Liver (tissue), 10 donors: ENCODE measurements at places on chromosomes 2 and 18. TPM values are rescaled to one million over a fixed set of nuclear protein-coding genes. Genes with fewer than 3 reads are reported as not detected.

WDSUB1 gene
- 2.0 TPM for polyA plus RNA-seq

MDH1B gene
- 0.18 TPM for polyA plus RNA-seq

SPP2 gene
- polyA plus RNA-seq: 86.8 TPM

MARCHF4 gene
- polyA plus RNA-seq: not detected

DNA sequence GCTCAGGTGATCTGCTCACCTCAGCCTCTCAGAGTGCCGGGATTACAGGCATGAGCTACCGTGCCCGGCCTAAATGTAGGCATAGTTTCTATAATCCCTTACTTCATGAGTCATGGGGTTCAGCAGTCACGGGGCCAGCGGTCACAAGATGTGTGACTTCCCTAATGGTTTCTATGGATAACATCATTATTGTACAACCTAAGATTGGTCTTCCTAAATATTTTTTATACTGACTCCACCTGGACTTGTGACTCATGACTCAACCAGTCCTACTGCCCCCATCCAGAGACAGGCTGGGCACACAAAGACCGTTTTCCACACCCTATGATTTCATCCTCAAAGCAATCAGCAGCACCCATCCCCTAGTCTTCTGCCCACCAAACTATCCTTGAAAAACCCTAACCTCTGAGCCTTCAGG lies 15.9 kb downstream of the FAM210A start:
- peaks cover 10% of the 10 kb centered on the region for H3K4me1 ChIP-seq
- no peak overlapping the region for H3K4me3 ChIP-seq
- H3K27ac ChIP-seq: no peak overlapping the region
- DNase-seq: no peak
- no peaks in the 10 kb centered on the region for H3K36me3 ChIP-seq

GRCh38 chr2:29065068-29065811 lies 9.1 kb downstream of the PCARE start:
- no peak for DNase-seq
- no peaks in the 10 kb centered on the region for H3K36me3 ChIP-seq
- H3K4me1 ChIP-seq: no peaks in the 10 kb centered on the region
- H3K27ac ChIP-seq: no peak overlapping the region
- H3K27me3 ChIP-seq: no peaks in the 10 kb centered on the region

DNA sequence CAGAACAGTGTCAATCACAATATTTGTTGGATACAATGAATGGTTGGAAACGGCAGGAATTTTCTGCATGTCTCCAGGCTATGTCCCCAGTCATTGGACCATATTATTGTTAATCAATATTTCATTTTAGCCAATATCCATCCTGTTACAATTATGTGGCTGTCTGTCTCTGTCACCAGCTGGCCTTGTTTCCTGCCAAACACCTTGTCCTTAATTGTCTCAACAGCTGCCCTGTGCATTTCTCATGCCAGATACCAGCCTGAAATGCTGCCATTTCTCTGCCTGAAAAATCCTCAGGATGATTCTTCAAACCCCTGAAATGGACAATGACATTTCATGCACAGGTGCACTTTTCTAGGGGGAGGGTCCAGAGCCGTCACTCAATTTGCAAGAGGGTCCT lies 170.6 kb downstream of the ALPK2 start:
- no peaks in the 10 kb centered on the region for H3K36me3 ChIP-seq
- H3K27ac ChIP-seq: no peak overlapping the region
- H3K4me3 ChIP-seq: no peak overlapping the region
- peaks cover 10% of the 10 kb centered on the region for H3K4me1 ChIP-seq
- DNase-seq: no peak
- H3K27me3 ChIP-seq: no peaks in the 10 kb centered on the region

DNA sequence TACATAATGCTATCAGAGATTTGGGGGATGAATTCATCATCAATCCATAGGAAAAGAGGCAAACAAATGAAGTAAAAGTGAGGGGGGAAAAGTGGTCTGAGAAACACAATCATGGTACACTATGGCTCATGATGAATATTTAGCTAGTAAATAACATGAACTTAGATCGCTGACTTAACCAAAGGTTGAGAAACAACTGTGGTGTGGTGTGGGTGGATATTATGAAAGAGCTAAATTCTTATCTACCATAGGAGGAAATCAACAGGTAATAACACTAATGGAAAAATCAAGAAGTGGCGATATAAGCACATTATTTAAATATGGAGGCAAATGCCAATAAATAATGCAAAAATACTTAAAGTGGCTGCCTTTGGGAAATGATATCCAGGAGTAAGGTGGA lies 12.2 kb upstream of the TPRKB start:
- no peak overlapping the region for H3K4me3 ChIP-seq
- no peaks in the 10 kb centered on the region for H3K4me1 ChIP-seq
- no peaks in the 10 kb centered on the region for H3K27me3 ChIP-seq
- no peak for DNase-seq
- H3K36me3 ChIP-seq: peaks cover 15% of the 10 kb centered on the region

DNA sequence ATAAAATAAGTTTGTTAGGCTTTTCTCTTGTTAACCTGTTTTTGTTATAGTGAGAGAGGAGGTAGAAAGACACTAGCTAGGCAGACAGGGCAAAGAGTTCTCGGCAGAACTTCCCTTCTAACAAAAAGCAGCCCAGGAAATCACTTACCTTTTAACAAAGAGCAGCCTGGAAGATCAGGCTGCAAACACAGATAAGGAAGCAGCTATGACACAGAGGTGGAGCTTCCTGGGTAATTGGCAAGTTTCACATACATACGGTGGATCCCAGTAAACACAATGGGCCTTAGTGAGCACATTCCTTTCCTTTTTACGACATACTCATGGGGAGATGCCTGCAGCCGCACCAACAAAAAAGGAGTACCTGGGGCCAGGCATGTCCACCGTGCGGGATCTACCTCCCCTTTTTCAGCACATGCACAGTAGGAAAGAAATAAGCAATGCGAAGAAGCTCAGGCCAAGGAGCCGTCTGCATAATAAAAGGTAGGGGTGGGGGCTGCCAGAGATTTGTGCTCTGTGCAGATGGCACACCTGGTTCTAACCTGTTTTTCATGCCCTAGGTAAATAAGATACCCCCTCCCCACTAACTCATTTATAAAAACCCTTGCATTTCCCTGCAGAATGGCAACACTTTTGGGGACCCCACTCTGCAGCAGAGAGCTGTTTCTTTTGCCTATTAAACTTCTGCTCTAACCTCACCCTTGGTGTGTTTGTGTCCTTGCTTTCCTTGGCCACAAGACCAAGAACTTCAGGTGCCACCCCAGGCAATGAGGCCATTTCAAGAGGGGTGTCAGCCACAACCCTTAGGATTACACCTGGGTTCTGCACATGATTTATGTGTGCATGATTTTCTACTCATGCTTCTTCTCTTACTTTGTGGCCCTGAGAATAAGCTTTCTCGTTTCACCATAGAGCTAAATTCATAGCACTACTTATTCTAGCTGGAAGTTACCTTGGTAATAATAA lies 26.5 kb downstream of the MDH1 start:
- H3K4me1 ChIP-seq: no peaks in the 10 kb centered on the region
- H3K27me3 ChIP-seq: no peaks in the 10 kb centered on the region
- H3K36me3 ChIP-seq: no peaks in the 10 kb centered on the region
- DNase-seq: no peak
- no peak overlapping the region for H3K27ac ChIP-seq

DNA sequence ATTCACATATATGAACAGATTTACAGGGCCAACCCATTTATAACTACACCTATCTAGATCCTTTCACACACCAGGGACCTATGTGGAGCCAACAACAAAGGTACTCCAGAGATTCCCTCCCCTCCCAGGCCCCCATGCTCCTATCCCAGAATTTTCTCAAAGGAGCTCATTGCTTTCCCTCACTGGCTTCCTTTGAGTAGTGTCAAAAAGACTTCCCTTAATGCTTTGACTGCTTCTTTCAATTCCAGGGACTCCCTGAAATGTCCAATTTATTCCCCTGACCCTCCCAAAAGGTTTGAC lies 46.6 kb downstream of the IKZF2 start:
- H3K27ac ChIP-seq: no peak overlapping the region
- H3K4me1 ChIP-seq: peaks cover 10% of the 10 kb centered on the region
- H3K36me3 ChIP-seq: no peaks in the 10 kb centered on the region

- DNase-seq: no peak
- no peaks in the 10 kb centered on the region for H3K27me3 ChIP-seq
- H3K4me3 ChIP-seq: no peak overlapping the region
- H3K27ac ChIP-seq: no peak overlapping the region
- no peaks in the 10 kb centered on the region for H3K36me3 ChIP-seq
- no peaks in the 10 kb centered on the region for H3K4me1 ChIP-seq
Observed at GRCh38 chr2:26466662-26467310, 11.1 kb downstream of the OTOF start.

GRCh38 chr2:43542285-43542933 lies 53.4 kb downstream of the THADA start:
- H3K4me3 ChIP-seq: no peak overlapping the region
- no peak overlapping the region for H3K27ac ChIP-seq
- no peaks in the 10 kb centered on the region for H3K27me3 ChIP-seq
- DNase-seq: no peak
- peaks cover 20% of the 10 kb centered on the region for H3K4me1 ChIP-seq

GRCh38 chr18:54702686-54703085 lies 111.6 kb downstream of the DYNAP start:
- no peak overlapping the region for H3K4me3 ChIP-seq
- H3K27me3 ChIP-seq: no peaks in the 10 kb centered on the region
- H3K36me3 ChIP-seq: no peaks in the 10 kb centered on the region
- H3K4me1 ChIP-seq: no peaks in the 10 kb centered on the region
- H3K27ac ChIP-seq: no peak overlapping the region

DNA sequence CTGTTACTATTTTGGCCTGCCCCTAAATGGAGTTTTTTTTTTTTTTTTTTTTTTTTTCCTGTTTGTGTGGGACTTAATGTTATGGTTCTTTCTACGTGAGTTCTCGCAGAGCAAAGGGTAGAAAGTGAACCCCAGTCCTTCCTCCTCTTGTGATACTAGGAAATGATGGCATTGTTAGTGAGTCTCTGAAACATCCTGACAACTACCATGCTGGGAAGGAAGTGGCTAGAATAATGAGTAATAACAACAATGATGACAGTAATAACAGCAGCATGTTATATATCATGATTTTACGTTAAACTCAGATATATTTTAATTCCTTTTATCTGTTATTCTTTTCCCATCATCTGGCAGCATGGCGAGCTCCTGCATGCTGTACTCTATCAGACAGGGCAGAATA lies 216.2 kb upstream of the LINC00305 start:
- no peaks in the 10 kb centered on the region for H3K27me3 ChIP-seq
- DNase-seq: no peak
- H3K36me3 ChIP-seq: no peaks in the 10 kb centered on the region
- H3K27ac ChIP-seq: no peak overlapping the region

DNA sequence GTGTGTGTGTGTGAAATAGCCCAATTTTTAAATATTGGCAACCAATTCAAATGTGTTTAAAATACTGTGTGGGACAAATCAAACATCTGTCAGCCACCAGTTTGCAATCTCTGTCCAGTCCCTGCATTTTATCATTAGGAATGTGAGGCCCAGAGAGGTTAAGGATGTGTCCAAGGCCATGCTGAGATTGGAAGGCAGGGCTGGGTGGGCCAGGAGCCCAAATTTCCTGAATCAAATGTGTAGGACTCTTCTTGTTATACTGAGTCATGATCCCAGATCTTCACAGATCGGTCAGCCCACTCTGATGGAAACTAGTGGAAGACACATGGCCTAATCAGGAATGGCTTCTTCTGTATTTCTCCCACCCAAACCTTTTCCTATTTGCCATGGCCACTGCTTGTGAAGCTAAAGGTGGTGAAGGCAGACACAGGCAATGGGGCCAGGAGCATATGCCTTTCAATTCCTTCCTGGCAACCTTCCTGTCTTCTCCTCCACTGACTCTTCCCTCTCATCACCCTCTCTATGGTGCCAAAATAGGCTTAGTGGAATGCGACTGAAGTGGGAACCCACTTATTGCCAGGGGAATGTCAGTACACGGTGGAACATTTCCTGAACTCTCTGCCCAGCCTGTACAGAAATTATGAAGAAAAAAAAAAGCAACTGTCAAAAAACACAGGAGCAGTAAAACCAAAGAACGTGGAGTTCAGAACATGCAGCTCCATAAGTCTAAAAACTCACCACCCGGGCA lies 35.5 kb downstream of the ZEB2 start:
- H3K4me3 ChIP-seq: no peak overlapping the region
- H3K27ac ChIP-seq: peak overlapping the region; percentile 33
- no peaks in the 10 kb centered on the region for H3K27me3 ChIP-seq
- no peaks in the 10 kb centered on the region for H3K36me3 ChIP-seq
- peaks cover 1% of the 10 kb centered on the region for H3K4me1 ChIP-seq

DNA sequence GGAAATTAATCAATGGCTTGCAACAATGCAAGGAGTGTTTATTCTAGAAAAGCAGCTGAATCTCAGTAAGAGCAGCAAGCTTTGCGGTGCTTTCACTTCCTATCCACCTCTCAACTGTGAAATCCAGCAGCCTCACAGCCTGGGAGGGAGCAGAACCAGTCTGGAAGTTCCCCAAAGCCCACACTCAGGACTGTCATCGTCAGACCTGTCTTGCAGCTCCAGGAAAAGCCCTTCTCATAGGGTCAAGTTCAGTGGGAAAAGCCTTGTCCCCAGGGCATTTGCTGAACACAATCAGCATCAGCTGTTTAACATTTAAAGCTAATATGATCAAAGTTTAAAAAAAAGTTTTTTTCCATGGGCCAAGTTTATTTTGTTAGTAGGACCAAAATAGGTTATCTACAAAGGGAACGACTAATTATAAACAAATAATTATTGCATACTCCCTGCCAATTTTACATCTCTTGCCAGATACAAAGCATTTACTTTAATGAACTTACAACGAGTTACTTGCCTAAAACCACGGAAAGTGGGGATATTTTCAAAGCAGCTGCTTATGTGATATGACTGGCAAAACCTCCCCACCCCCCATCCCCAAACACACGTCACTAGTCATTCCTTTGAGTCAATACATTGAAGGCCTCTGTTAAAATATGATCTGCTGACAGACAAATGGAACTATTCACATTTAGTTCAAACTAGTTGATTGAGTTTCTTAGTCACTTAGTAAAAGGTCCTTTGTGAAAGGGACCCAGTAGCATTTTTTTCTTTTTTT lies 36.8 kb downstream of the PARD6G start:
- H3K4me3 ChIP-seq: no peak overlapping the region
- no peaks in the 10 kb centered on the region for H3K36me3 ChIP-seq
- no peaks in the 10 kb centered on the region for H3K27me3 ChIP-seq
- no peaks in the 10 kb centered on the region for H3K4me1 ChIP-seq
- DNase-seq: no peak
- no peak overlapping the region for H3K27ac ChIP-seq

DNA sequence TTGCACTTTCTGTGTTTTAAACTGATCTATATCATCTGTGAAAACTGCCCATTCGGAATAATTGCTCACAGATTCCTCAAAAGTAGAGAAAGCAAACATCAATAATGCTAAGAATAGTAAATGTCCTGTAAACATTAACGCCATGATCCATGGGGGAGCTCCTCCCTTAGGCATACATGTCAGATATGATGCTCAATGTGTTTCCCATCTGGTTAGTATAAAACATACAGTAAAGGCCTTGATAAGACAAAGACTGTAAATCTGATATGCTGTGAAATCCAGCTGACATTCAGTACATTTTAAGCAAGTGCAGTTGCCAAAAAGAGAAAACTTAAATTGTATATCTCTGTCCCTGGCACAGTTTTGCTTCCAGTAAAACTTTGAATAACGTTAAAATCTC lies 2.1 kb downstream of the DSEL start:
- H3K27ac ChIP-seq: no peak overlapping the region
- H3K4me1 ChIP-seq: peaks cover 11% of the 10 kb centered on the region
- H3K27me3 ChIP-seq: no peaks in the 10 kb centered on the region
- DNase-seq: no peak
